GM23248 (cell line): ENCODE measurements at places on chromosomes 16 and 17. TPM values are rescaled to one million over a fixed set of nuclear protein-coding genes. Genes with fewer than 3 reads are reported as not detected.

DNA sequence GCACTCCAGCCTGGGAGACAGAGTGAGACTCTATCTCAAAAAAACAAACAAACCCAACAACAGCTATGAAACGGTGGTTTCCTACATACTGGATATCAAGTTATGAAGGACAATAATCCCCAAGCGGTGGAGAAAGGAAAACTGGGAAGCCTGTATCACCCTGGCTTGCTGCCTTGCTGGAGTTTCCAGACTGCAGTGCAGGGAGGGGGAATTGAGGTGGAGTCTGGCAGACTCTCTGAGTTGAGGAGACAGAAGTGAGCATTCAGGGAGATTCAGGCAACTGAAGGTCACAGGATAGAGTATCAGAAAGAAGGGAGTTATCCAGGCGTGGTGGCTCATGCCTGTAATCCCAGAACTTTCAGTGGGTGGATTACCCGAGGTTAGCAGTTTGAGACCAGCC is 11.9 kb downstream of the QRICH2 start:
- no peak for DNase-seq

DNA sequence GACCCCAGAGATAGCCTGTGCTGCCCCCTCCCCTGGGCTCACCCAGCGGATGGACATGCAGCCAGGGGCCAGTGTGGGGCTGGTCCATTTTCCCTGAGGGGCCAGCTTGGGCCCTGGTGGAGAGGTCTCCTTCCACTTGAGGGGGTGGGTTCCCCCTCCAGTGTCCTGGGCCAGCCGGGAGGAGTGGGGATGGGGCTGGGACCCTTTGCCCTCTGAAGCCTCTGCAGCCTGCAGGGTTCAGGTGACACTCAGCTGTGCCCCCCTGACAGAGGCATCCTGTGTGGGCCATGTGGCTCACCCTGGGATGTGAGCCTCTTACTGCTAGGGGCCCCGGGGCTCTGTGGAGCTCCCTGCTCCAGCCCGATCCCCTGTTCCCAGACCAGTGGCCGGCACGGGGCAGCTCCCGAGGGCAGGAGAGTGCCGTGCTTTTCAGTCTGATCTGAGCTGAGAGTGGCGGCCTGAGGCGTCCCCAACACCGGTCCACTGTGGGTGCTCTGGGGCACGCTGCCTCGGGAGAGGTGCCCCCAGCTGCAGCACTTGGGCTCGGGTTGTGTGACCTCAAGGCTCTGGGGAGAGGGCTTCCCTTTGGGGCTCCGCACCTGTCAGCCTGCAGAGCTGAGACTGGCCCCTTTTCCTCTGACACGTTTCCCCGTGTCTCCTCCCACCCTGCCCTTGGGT is 439 bp upstream of the GNG13 start:
- DNase-seq = no peak

DNA sequence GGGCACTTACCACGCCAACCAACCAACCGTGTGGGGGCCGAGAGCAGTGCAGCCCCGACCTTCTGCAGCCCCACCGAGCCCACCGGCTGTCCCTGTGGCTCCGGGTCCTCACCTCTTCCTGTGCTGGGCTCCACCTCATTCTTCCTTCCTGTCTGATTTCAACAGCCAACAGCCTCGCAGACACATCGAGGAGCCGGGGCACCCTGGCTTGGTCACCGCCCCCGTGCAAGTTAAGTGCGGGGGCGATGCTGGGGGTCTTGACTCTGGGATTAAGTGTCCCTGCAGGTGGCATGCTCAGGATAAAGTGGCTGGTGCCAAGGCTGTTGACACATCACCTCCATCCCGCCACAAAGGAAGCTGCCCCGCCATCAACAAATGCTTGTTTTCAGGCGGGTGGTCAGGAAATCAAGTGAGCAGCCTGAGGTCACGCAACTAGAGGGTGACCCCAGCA is at the start of gene NLRC3:
Gene NLRC3 (minus strand): TSS at position 102 of the 451 bp plus-strand sequence. CDS start 12,367 bp downstream, outside the sequence.
- no peak for DNase-seq

DNA sequence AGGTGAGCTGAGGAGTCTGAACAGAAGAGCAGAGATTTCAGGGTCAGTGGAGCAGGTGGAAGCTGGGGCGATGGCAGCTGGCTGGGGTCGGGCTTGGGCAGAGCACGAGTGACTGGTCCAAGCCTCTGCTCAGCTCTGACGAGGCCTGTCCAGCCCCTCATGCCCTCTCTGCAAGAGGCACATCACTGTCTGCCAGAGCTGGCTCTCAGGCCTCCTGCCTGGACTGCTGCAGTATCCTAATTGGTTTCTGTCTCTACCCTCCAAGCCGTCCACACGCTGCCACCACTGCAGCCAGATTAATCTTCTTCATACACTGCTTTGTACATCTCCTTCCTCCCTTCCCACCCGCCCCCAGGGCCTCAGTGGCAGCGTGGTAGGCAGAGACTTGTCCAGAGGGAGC is 25.4 kb downstream of the CACNA1G start:
- no peak for DNase-seq

- DNase-seq = no peak
Observed at GRCh38 chr17:74832421-74832820, 27.3 kb downstream of the GRIN2C start.

- DNase-seq = no peak
Observed at GRCh38 chr17:57606111-57606875, 138.8 kb downstream of the CCDC182 start.

- DNase-seq = no peak
Observed at GRCh38 chr16:86869288-86870022, 291.1 kb downstream of the FOXL1 start.

- DNase-seq = no peak
Observed at GRCh38 chr16:23974223-23974622, 138.4 kb downstream of the PRKCB start.

- no peak for DNase-seq
Observed at GRCh38 chr17:522919-523318, 170.3 kb upstream of the RPH3AL start.

- DNase-seq = peak; percentile 24
Observed at GRCh38 chr16:53154513-53154912, 99.7 kb downstream of the CHD9 start.

The CCL23 gene
- not detected in 2 replicates for total RNA-seq
